ENCODE measurements at places on chromosomes 3 and 15.

DNA sequence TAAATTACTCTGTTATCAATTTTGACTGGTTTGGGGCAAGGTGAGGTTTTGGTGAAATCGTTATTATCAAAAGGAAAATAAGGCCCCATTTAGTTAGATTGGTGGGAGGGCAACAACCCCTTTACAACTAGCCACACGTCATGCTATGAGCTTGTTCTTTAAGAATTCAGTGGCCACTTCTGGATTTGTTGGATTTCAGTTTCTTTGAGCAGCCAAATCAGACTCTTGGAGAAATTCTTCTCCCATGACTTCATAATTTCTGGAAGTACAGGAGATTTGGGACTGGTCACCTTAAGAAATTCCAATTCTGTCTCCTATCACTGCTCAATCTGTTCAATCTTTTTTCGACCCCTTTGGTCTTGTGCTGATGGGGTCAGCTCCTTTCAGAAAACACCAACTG lies 14.8 kb upstream of the WNT5A start:
- DNase-seq: no peak

DNA sequence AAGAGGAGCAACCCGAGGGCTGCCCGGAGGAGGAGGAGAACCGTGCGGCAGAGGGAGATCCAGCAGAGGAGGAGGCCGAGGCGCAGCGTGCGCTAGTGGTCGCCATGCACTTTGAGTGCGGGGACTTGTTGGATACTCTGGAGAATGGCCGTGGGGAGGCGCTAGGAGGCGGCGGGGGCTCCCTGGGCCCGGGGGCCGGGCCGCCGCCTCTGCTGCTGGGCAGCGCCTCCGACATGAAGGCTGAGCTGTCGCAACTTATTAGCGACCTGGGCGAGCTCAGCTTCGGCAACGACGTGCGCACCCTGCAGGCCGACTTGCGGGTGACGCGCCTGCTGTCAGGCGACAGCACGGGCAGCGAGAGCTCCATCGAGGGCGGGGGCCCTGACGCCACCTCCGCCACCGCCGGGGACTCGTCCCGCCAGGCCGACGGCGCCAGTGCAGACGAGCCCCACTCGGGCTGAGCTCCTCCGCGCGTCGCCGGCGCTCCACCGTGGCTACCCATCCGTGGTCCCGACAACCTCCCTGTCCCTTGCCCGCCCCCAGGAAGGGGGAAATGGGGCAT lies 2.0 kb downstream of the FAM43A start:
- DNase-seq: peak; percentile 59

DNA sequence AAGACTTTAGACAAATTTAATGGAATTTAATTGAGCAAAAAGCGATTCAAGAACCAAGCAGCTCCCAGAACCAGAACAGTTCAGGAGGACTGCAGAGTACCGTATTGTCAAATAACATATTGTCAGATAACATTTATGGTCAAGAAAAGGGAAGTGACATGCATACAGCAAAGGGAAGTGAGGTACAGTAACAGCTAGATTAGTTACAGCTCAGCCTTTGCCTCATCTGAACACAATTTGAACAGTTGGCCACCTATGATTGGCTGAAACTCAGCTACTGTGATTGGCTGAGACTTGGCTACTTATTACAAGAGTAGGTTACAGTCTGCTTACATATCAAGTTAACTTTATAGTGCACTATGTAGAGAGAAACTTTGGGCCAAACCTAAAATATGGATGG lies 21.9 kb downstream of the ZFAND6 start:
- DNase-seq: no peak

DNA sequence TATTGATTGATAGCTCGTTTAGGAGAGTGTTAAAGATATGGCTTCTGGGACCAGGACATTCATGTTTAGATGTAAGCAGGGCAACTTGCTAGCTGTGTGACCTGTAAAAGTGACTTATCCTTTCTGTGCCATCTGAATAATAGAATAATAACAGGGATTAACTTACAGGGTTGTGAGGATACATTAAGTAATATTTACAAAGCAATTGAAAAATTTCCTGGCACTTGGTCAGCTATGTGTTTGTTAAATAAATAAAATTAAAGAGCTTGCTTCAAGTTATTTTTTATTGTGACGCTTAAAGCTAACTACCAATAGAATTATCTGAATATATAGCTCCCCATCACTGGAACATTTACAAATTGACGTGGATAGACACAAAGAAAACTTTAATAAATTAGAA lies 287.9 kb upstream of the CDIN1 start:
- no peak for DNase-seq

DNA sequence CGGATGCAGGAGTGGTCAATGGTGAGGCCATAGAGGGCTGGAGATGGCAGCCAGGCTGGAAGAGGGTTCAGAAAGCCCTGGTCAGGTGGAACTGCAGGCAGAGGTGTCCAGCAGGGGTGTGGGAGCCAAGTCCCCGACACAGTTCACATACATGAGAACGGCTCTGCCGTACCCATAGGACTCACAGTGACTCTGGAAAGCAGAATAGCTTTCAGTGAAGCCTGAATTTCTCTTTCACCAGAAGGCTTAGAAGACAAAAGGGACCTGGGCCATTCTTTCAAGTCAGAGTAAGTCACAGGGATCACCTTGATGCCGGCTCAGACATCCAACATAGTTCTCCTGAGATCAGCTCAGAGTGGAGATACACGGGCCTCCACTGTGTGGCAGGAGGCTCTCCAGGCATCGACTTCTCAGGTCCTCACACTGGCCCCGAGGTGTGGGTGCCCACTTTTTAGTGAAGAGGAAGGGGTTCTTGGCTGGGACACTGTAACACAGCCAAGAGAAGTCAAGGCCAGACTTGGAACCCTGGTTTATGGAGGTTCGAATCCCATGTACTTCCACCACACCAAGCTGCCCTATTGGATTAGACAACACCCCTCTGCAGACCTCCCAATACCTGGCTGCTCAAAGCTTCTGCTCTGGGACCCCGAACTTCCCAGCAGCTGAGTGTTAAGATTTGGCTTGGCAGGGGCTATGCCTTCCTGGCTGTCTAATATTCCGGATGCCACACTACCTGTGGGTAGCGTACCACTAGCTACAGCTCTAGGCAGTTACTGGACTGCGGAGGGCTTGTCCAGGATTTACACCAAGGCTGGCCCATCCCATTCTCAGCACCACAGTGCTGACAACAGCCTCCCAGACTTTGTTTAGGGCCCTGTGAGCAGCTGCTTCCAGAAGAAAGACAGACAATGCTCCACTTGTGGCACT lies 40.4 kb upstream of the RAB6B start:
- DNase-seq: no peak

DNA sequence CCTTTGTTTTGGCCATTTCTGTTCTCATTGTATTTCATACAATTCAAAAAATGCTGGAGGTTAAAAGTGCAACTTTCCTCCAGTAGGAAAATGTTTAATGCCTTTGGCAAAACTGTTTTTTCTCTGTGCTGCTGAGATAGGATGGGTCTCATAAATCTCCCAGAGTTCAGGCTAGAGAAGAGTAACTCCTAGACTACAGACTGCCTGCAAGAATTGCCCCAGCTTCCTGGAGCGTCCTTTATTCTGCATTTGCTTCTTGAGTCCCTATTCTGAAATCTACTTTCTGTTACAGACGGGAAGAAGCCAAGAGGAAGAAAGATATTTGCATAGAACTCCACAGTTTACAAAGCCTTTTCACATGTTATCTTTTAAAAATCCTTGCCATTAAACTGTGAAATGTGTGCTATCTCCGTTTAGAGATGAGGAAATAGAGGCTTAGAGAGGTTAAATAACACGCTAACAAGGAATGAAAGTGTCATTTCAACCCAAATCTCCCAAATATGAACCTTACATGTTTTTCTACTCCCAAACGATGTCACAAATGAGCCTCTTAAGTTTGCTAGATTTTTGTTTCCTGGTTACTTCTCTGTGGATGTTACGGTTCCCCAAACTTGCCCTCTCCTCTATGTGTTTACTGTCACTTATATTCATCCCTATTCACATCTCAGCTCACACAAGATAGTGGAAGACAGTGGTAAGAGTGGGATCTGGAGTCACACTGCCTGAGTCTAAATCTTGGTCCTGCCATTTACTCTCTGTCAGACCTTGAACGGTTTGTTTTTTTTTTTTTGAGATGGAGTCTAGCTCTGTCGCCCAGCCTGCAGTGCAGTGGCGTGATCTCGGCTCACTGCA lies 17.4 kb downstream of the NANOGP8 start:
- DNase-seq: no peak

GRCh38 chr15:87826119-87826747 lies 430.3 kb downstream of the NTRK3 start:
- no peak for DNase-seq

DNA sequence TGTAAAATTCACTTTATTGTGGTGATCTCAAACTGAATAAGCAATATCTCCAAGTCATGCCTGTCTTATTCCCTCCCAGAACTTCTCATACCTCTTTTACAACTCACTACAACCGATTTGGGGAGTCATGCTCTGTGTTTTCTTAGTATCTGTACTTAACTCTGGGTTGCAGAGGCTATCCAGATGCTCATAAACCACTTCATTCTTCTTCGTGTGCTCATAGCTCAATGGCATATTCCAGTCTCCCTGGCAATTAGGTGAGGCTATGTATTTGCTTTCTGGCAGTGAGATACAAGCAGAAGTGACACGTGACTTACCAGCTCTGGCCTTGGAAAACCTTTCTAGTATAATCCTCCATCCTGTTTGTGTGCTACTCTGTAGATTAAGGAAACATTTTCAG lies 360.9 kb downstream of the ZNF385D start:
- DNase-seq: no peak

DNA sequence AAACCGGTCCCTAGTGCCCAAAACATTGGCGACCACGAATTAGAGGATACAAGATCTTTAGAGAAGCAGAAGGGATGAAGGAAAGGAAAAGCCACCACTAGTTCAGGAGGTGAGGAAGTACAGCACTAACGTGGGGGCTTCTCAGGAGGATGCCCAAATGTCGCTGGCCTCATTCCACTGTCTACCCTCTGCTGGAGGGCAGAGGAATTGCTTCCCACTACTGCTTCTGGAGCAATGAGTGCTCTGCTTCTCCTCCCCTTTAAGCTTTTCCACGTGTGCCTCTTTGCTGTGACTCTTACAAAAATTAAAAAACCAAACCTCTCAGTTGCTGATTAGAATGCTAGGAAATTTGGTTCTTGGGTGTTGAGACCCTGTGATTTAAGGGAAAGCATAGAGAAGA lies 281.3 kb downstream of the CLSTN2 start:
- no peak for DNase-seq

DNA sequence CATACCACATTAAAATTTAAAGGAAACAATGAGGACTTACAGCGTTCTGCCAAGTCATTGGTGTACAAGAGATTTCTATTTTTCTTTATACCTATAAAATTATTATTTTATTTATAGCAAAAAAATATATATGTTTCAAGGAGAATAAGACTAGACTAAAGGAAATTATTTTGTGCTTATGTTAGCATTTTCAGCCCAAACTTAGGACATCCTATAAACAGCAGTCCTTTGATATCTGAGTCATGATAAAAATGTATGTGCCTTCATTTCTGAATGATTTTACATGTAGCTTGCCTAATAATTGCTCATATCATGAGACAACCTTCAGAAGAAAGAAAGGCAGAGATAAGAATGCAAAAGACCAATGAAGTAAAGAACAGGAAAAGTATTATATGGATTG lies 16.7 kb upstream of the CPA3 start:
- DNase-seq: no peak

- DNase-seq: no peak
These were observed 14.4 kb upstream of the CMSS1 start for GRCh38 chr3:99803297-99803696.

DNA sequence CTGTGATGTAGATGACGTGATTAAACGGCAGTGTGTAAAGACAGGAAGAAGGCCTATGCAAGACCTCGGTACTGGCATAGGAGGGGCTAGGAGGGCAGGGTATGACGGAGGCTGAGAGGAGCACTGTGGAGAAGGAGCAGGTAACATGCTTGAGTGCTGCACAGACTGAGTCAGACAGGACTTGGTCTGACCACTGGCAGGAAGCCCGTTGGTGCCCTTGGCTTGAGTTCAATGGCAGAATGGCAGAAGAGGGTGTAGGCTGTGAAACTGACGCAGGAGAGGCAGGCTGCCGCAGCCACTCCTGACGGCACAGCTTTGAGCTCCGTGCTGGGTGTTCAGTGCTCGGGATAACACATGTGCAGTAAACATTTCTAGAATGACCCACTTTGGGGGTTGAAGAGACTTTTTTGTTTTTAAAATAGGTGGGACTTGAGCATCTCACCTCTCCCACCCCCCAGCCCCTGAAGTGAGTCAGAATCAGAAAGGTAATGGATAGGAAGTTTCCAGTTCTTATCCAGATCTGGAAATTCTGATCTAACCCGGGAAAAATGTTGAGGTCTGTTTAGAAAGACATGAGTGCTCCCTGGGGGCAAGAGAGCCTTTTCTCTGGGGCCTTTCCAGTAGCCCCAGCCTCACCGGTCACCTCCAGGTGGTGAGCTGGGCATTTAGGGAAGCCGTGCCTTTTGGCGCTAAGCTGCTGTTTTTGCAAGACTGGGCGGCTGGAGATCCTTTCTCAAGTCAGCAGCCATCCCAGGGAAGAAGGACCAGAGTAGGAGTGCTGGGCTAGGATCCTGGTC lies 126.4 kb downstream of the RPLP1 start:
- DNase-seq: no peak

- no peak for DNase-seq
These were observed 166.1 kb downstream of the ZNF621 start for GRCh38 chr3:40690749-40691451.

DNA sequence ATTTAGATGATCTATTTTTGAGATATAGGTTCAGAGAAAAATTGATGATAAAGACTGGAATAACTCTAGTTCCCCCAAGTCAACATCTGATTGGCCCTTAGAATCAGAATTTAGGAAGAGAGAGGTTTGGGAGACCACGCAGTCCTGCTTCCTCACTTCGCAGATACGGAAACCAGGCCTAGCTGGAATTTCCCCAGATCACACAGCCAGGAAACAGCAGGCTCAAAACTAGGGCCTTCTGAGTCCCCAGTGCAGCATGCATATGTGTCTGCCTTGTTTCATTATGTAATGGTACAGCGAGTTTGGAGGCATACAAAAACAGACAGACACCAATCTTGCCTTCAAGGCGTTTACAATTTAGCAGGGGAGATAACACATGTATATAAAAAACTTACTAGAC lies 177.1 kb upstream of the ICE2 start:
- DNase-seq: no peak

GRCh38 chr3:193507566-193507965 lies 47.1 kb downstream of the ATP13A4 start:
- DNase-seq: no peak

GRCh38 chr15:95903352-95903751 lies 427.1 kb upstream of the NR2F2 start:
- no peak for DNase-seq

DNA sequence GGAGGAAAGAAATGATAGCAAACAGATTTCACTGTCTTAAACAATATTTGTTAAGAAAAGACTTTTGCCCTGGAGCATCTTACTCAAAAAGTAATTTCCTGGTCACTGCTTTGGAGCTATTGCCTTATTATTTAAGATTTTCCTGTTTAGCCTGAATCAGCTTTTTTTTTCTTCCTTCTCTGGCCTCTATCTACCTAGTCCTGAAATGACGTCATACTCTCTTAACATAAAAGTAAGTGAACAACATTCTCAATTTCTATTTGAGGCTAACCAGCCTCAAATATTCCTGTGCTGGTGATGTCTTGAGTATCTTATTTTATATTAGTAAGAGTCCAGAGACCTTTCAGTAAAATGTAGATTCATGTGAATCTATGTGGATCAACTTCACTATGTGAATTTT lies 221.9 kb upstream of the ALCAM start:
- DNase-seq: no peak
